IMR-90 (cell line): ENCODE measurements at places on chromosomes 16 and 17. TPM values are rescaled to one million over a fixed set of nuclear protein-coding genes. Genes with fewer than 3 reads are reported as not detected.

GRCh38 chr17:66240630-66241029, 11.4 kb upstream of the APOH start:
- DNase-seq, result peak; percentile 74

- peak; percentile 93 for DNase-seq
Measured at GRCh38 chr17:2867441-2868424, 71.5 kb downstream of the RAP1GAP2 start.

The PLA2G10 gene
- total RNA-seq, result not detected in 2 replicates

DNA sequence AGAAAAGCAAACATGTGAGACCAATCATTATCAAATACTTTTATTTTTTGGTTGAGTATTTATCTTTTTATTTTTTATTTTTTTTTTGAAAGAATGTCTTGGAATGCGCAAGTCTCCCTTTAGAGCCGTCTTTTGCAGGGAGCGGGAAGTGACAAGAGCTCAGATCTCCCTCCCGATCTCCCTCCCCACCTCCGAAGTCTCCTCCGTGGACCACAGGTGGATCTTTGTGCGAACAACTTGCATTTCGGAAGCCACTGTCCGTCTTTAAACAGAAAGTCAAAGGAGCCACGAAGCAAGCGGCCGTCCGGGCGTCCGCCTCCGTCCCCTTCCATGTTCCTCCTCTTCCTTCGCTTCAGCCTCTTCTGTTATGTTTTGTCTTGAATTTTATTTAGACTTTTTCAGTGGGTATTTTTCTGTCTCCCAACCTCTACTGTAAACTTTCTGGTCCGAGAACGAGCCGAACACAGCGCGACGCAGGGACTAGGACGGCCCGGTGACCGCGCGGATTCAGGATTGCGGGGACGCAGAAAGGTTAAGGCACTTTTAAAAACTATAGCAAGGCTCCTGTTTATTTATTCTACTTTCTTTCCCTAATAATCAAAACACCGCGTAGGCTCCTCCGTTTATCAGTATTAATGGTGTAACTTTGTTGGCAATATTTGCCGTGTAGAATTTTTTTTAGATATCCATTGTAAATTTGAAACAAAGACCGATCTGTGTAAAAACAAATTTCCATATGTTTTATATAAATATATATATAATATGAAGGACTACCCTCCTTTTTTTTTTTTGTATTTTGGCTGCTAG, 3.3 kb downstream of the FOXF1 start:
- no peak for DNase-seq

- DNase-seq, result peak; percentile 99
Measured at GRCh38 chr17:40551879-40552768, 13.1 kb downstream of the CCR7 start.

GRCh38 chr16:77300256-77300655, 101.0 kb downstream of the SYCE1L start:
- no peak for DNase-seq

- no peak for DNase-seq
Measured at GRCh38 chr16:86993426-86994110, 323.6 kb downstream of the C16orf95 start.

The WNK4 gene
- 1.3 and 1.9 TPM in 2 replicates for total RNA-seq

The SLC13A2 gene
- total RNA-seq, result not detected in 2 replicates

DNA sequence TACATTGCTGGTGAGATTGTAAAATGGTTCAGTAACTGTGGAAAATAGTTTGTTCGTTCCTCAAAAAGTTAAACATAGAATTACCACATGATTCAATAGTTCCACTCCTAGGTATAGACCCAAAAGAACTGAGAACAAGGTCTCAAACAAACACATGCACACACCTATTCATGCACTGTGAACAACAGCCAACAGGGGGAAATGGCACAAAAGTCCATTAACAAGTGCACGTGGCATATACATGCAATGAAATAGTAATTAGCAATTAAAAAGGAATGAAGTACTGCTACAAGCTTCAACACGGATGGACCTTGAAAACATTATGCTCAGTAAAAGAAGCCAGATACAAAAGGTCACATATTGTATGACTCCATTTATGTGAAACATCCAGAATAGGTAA, 23.8 kb downstream of the SDK2 start:
- DNase-seq, result no peak

DNA sequence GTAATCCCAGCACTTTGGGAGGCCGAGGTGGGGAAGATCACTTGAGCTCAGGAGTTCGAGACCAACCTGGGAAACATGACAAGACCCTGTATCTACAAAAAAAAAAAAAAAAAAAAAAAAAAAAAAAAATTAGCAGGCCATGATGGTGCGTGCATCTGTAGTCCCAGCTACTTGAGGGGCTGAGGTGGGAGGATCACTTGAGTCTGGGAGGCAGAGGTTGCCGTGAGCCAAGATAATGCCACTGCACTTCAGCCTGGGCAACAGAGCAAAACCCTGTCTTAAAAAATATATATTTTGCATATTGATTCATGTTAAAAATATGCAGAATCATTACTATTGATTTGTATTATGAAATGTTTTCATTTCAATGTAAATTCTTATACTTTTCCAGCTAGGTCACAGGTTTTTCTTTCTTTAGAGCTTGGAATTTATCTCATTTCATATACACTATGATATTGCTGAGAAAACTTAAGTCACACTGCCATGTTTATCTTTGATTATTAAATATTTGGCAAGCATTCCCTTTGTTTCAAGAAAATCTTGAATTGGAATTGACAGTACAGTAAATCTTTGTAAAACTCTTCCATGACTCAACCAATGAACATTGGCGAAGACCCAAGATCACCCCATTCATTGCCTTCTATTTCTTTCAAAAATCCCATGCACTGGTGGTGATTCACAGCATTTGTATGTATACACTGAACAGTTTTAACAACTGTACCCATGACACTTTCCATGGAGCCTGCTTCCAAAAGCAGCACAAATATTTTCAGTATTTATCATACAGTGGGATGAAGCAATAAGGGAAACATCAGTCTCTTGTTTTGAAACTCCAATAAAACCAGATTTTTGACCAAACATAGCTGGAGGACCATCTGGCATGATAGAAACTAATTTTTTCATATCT, 83.5 kb upstream of the TNRC6A start:
- peak; percentile 100 for DNase-seq

The RNF222 gene
- not detected in 2 replicates for total RNA-seq

- DNase-seq, result no peak
Measured at GRCh38 chr17:79647456-79647915, 36.6 kb upstream of the RBFOX3 start.

DNA sequence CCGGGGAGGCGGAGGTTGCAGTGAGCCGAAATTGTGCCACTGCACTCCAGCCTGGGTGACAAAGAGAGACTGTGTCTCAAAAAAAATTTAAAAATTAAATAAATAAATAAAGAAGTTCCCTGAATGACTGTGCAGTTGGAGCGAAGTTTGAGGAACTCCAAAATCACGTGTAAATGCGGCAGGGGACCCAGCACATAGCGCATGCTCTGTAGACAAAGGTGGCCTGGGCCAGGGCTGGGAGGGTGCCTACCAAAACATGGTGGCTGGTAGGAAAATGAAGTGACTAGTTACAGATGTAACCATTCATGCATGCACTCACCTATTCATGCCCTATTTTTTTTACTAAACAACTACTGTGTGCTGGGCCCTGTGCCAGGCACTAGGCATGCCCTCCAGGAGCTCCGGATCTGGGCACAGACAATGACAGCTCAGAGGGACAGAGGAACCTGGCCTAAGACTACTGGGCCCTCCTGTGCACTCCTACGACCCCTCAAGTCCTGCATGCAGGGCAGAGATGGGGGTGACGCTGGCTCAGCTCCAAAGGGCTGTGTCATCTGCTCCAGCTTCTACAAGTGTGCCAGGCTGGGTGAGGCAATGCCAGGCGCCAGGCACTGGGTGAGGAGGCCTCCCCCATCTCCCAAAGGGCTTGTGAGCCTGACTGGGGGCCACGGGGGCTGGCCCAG, 65.3 kb downstream of the RMI2 start:
- no peak for DNase-seq

The DRC3 gene
- 0.28 and 0.72 TPM in 2 replicates for total RNA-seq

- peak; percentile 91 for DNase-seq
Measured at GRCh38 chr16:70805787-70806186, 4.8 kb upstream of the VAC14 start.

DNA sequence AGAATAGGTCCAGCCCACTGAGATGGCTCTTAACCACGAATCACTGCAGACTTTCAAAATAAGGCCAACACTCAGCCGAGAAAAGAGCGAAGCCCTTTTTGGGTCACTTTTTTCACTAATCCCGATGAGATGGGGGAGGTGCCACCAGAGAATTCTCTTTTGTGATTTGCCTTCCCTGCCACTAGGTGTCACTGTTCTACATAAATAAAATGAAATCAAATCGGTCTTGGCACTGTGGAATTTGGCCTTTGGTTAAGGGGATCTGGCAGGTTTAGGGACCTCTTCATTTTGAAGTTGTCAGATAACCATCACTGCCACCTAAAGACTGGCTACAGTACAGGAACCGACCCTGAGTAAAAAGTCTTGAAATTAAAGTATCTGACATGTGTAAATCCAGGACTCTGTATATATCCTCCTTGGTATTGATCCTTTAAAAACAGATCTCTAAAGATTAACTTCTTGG, 147.0 kb downstream of the HS3ST4 start:
- peak; percentile 41 for DNase-seq

GRCh38 chr17:74919440-74920305, 3.4 kb downstream of the USH1G start:
- no peak for DNase-seq

DNA sequence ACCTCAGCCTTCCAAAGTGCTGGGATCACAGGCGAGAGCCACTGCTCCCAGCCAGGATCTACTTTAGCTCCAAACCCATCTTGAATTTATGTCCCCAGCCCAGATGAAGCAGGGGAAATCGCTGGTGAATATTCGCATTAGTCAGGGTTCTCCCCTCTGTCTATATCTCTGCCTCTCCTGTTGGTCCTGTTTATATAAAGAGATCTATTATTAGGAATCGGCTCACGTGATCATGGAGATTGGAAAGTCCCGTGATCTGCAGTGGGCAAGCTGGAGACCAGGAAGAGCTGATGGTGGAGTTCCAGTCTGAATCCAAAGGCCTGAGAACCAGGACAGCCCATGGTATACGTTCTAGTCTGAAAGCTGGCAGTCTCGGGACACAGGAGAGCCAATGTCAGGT, 382.8 kb downstream of the SEC14L1 start:
- DNase-seq, result no peak

GRCh38 chr16:88920618-88921590, 54.4 kb upstream of the PABPN1L start:
- DNase-seq, result peak; percentile 61

GRCh38 chr16:20954574-20954973, 54.0 kb downstream of the LYRM1 start:
- no peak for DNase-seq

DNA sequence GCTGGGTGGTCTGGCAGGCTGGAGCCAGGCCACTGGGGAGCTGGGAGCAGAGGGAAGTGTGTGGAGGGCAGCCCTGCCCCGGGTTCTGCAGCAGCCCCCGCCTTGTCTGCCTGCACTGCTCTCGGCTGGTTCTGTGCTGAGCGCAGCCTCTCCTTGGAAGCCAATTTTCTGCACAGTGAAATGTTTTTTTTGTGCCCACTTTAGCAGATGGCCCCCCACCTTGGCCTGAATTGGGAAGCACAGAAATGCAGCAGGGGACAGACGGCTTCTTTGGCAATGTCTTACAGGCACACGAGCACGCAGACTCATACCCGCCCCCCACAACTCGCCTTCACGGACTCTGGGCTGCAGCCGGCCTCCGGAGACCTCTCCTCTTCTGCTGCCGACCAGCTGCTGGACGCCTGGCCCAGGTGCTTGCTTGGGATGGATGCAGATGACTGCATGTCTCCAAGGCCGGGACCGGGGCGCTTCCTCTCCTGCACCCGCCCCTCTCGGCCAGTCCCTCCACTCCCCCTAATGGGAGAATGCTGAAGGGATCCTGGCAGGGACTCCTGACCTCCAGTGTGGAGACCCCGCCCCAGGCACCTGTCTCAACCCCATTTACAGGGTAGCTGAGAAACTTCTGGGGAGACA, 14.8 kb downstream of the NPTX1 start:
- DNase-seq, result no peak

GRCh38 chr16:49967012-49967559, 57.9 kb upstream of the CNEP1R1 start:
- DNase-seq, result no peak
